ENCODE measurements at places on chromosomes 12 and 14.

DNA sequence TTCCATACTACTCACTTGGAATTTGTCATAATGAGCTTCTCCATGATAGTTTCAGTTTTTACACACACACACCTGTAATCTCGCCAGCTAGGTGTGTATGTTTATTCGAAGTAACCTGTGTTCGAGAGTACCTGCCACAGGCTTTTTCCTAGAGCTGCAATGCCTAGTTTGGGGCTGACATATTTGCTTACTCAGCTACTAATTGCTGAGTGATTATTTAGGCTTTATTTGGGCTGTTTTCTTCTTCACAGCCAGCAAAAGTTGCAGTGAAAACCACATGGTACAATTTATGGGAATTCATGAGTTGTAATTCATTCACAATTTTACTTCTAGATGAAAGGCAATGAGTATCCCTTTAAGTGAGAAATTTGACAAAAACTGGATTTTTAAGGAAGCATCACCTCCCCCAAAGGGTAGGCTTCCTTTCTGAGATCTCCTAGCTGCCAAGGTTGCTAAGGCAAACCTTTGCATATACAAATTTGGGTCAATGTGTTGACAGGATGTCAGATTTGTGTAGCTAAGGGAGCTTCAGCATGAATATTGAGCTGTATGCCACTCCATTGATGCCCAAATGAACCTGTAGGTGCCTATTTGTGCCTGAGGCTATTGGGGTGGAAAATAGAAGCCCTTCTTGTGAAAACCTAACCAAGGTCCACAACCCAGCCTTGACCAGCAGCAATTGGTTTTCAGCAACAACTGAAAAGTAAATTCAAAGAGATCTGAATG lies 108.7 kb upstream of the OTX2 start:
- no peak for DNase-seq

DNA sequence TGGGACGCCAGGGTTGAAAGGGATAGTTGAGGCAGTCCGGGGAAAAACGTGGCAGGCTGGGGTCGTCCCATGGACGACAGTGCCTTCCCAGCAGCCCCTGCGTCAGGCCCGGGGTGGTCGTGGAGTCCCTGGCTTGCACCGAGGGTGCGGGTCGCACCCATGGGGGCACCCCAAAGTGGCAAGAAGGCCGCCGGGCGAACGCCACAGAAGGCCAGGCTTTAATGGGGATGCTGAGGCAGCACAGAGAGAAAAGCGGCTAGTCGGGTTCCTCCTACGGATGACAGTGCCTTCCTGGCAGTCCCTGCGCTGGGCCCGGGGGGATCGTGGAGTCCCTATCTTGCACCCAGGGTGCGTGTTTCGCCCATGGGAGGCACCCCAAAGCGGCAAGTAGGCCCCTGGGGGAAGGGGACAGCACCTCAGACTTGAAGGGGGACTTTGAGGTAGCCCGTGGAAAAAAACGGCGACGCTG lies 158.6 kb upstream of the ALG10B start:
- DNase-seq, result no peak

DNA sequence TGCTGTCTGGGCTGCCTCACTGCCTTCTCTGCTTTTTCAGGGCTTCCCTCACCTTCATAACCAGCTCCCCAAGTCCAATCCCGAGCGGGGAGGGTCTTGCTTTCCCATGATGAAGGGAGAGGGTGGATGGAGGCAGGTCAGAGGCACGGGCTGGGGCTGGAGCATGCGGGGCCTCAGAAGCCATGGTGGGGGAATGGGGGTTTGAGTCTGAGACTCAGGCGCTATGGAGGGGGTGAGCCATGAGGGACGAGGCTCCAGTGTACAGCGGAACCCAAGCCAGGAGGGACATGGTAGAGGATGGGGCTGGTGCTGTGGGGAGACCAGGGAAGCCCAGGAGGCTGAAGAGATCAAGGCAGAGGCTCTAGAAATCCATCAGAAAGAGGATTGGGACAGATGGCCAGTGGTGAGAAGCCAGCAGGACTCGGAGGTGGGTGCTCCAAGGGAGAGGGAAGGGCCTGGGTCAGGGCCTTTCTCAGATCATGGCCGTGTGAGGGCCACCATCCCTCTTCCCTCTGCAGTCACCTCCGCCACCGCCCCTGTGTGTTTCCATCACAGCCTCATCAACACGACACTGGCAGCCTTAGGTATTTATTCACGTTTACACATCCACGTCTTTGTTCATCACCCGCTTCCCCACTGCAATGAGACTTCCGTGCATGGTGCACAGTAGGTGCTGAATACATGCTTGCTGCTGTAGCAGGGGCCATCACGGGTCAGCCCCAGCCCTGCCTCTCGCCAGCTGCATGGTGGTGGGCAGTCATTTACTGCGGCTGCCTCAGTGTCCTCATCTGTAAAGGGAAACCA lies 144.7 kb downstream of the ADGRD1 start:
- no peak for DNase-seq

GRCh38 chr12:132593938-132594358 lies 16.4 kb downstream of the LRCOL1 start:
- no peak for DNase-seq

DNA sequence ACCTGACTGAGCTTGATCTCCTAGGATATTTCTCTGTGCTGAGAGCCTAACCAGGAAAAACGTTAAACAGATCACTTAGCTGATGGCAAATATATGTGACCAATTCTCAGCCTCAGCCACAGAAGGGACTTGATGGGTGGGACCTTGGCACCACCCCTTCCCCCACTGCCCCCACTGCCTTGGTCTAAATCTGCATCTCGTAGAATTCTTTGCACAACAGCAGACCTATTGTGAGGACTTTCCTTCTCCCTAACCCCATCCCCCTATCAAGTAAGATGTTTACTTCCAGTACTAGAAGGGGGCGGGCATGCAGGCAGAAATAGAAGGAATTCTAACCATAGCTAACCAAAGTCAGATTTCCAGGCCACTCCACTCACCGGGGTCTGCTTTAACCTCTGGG lies 313.2 kb downstream of the PCNX1 start:
- DNase-seq, result no peak

- DNase-seq, result no peak
Observed at GRCh38 chr12:34126239-34126641, 103.9 kb downstream of the ALG10 start.

DNA sequence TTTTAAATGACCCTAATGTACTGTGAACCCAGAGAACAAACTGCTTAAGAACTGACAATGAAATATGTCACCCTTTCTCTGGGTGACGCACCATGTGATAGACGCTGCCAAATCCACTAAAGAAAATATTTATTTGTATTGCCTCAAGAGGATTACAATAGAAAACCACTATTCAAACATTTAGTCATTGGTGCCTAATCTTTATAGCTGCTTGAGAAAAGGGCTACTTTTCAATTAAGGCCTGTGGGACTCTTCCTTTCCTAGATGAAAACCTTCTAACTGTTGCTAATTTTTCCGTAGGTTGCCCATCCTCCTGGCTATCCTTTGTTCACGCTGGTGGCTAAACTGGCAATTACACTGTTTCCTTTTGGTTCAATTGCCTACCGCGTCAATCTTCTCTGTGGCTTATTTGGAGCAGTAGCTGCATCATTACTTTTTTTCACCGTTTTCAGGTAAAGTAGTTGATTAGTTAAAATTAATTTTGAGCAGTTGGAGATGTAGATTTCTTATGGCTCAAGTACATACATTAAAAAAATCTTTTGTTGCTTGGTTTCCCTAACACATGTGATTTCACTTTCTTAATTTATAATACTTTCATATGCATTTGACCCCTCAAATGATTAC lies 6.0 kb downstream of the TMEM260 start:
- no peak for DNase-seq

- DNase-seq, result peak; percentile 19
Observed at GRCh38 chr12:93741659-93742109, 64.5 kb downstream of the CRADD start.

GRCh38 chr12:55142669-55143565 lies 16.7 kb downstream of the OR9K2 start:
- DNase-seq, result peak; percentile 64

- DNase-seq, result no peak
Observed at GRCh38 chr14:21912367-21912766, 238.7 kb upstream of the OR4E1 start.

DNA sequence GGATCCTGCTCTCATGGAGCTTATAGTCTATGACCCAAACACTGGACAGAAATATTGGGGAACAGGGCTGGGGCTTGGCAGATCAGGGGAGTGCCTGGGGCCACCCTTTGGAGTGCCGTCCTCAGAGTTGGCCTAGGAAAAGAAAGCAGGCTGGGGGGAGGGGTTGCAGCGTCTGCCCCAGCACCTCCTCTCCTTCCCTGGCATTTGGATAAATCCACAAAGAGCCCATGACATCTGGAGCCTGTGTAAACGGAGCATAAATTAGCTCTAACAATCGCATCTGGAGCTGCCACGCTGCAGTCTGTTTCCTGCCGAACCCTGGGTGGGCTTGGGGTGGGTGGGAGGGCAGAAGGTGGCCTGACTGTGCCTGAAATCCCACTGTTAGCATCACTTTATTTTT lies 63.8 kb downstream of the MVK start:
- no peak for DNase-seq

- DNase-seq, result peak; percentile 67
Observed at GRCh38 chr12:50055831-50056638, 1.4 kb upstream of the ASIC1 start.

GRCh38 chr12:104508752-104509446 lies 52.2 kb downstream of the CHST11 start:
- DNase-seq, result no peak

GRCh38 chr14:22084393-22085281 lies 411.0 kb upstream of the OR4E1 start:
- peak; percentile 39 for DNase-seq

GRCh38 chr14:42719391-42719790 lies 1112.7 kb downstream of the LRFN5 start:
- DNase-seq, result no peak

DNA sequence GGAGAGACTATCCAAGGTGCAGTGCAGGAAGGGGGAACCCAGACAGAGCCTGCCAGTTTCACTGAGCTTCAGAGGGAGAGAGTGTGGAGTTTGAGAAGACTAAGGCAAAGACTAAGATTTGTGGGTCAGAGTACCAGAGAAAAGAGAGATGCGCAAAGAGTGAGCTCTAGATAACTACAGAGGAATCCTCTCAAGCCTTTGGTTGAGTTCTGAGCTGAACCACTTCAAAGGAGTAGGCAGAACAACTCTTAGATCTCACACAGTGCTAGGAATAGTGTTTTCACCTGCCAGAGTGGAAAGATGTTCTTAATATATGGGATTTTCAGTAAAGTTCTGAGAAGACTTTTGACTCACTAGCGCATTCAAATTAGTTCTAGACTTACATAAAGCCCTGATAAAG lies 10.7 kb upstream of the M6PR start:
- DNase-seq, result peak; percentile 27

DNA sequence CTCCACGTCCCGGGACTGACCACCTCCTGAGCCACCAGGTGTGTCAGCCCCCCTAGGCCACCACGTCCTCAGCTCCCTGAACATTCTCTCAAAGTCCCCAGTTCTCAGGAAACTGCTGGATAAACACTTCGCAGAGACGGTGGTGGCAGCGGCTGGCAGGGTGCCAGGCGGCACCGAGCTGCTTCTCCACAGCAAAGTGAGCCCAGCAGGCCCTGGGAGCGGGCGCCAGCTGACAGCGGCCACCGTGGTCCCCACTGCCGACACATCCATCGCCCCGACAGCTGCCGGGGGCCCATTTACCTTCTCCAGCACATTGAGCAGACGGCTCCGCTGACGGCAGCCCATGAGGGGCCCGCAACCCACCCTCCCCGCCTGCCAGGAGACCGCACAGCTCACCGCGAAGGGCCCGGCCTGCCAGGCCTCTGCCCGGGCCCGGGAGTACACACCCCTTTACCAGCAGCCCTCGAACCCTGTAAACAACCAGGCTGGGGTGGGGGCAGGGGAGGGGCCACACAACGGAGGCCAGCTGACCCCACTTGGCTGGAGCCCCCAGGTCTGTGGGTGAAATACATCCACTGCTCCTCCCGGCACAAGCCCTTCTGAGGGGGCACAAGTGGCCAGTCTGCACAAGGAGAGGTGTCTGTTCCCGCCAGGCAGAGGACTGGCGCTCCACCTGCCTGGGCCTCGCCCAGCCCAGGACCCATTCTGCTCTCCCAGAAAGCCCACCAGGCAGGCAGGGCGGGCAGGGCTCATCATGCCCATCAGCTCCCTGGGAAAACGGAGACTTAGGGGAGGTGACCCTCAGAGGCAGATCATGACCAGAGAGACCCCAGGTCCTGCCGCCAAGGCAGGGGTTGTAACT lies 10.5 kb downstream of the AKT1 start:
- DNase-seq, result no peak

DNA sequence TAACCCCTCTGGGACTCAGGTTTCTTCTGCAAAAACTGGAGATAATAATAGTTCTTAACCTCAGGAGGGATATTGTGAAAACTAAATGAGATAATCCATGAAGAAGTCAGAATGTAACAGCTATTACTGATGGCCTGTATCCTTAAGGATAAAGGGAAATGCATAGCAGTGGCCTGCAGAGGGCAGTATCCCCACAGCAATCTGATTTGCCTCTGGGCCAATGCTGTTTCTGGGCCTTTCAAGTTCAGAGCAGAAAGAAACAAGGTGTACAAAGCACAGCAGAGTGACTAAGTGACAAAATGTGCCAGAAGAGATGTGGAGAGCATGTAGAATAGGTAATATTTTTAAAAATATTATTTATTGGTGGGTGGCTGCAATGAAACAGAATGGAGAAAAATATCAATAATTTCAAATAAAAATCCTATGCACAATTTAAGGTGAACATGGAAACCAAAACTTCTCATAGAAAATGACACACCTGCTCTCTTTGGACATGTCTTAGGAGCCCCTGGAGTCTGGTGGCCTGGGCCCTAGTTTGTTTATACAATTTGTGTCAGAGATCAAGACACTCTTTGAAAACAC lies 90.3 kb downstream of the C12orf75 start:
- DNase-seq, result peak; percentile 67

- DNase-seq, result no peak
Observed at GRCh38 chr12:4866299-4866698, 43.4 kb upstream of the KCNA1 start.

GRCh38 chr14:104085032-104085888 lies at the start of gene ASPG:
ASPG (plus strand) TSS chr14:104085700; CDS start chr14:104085771, 71 bp downstream.
- DNase-seq, result peak; percentile 49

DNA sequence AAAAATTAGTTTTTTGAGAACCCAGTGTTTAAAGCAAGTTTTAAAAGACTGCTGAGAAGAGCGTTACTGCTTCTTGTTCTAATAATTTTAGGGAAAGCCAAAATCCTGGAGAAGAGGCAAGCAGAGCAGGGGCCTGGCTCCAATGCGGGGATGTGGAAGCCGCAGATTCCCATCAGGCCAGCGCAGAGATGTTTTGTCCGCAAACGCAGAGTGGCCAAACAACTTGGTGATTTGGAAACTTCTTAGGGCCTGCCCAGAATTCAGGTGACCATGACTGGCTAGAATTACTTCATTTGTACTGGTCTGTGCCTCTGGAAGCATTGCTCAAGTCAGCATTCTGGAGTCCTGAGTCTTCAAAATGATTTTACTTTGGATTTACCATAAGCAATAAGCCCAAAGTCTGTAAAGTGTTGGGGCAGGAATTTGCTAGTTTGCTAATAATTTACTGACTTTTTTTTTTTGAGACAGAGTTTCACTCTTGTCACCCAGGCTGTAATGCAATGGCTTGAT lies 208.4 kb downstream of the PPM1H start:
- DNase-seq, result no peak

GRCh38 chr14:34120185-34120977 lies 169.5 kb upstream of the EGLN3 start:
- DNase-seq, result no peak

GRCh38 chr12:101759396-101760047 lies 20.3 kb upstream of the SYCP3 start:
- no peak for DNase-seq

- DNase-seq, result no peak
Observed at GRCh38 chr12:6494968-6495367, 1.1 kb downstream of the NCAPD2 start.

GRCh38 chr14:78417532-78417931 lies 247.4 kb downstream of the NRXN3 start:
- DNase-seq, result no peak

Data from CD4-positive, alpha-beta T cell treated with Interleukin-17A for 4 hours (primary cell).